ENCODE measurements at places on chromosomes 2 and 18.

GRCh38 chr2:213416832-213417231 lies 132.6 kb downstream of the SPAG16 start:
- DNase-seq: no peak

- no peak for DNase-seq
These were observed 34.2 kb downstream of the TBC1D8 start for GRCh38 chr2:101116841-101117552.

DNA sequence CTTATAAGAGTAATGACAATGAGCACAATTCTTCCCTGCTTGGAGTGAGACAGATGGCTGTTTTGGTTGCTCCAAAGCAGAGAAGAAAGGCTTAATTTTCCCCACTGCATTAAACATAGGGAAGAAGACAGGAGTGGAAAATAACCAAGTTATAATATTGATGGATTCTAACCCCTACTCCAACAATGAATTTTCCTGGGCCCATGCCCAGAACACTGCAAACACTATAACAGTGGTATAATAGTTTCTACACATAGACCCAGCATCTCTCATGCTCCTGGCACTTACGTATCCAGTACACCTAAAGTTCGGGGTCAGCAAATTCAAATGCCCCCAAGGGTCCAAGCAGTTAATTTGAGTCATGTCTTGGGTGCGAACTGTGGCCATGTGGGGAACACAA lies 613.4 kb downstream of the PLCL1 start:
- no peak for DNase-seq

DNA sequence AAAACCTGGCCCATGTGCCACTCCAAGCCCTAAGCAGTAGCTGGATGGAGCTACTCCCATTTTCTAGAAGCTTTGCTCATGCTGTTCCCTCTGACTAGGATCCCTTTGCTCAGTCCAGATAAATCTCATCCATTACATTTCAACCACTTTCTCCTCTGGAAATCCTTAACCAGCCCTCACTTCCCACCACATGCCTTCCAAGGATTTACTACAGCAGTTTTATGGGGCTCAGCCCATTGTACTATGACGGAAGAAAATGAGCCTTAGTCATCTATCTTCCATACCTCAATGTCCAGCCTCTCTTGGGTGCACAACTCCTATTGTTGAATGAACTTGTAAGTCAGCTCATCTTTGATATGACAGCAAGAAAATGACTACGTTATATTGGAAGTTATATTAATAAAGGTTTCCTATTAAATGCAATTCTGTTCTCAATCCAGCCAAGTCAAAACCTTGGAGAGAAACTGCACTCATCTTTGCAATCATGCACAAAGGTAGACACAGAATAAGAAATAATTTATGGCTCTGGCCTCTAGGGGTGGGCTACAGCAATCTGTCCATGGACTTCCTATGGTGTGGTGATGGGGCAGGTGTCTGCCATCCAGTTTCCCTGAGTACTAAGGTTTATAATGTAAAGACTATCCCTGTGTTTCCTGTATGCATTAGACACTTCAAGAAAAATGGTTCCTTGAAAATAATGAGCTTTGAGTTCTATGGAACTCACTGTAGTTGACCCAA lies 3.4 kb downstream of the B4GALT6 start:
- DNase-seq: no peak

DNA sequence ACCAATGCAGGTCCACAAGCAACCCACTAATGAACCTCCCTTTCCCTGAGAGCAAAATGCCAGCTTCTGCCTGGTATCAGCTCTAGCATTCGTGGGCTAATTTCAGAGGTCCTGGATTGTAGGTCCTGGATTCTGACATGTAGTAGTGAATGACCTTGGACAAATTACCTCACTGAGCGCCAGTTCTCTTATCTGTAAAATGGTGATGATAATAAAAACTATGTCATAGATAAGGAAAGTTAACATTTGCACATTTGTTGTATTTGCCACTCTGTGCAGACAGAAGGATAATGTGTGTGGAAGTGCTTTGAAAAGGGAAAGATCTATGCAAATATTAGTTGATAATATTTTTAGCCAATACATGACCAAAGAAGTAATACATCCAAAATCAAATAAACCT lies 4.1 kb upstream of the TET3 start:
- DNase-seq: no peak

DNA sequence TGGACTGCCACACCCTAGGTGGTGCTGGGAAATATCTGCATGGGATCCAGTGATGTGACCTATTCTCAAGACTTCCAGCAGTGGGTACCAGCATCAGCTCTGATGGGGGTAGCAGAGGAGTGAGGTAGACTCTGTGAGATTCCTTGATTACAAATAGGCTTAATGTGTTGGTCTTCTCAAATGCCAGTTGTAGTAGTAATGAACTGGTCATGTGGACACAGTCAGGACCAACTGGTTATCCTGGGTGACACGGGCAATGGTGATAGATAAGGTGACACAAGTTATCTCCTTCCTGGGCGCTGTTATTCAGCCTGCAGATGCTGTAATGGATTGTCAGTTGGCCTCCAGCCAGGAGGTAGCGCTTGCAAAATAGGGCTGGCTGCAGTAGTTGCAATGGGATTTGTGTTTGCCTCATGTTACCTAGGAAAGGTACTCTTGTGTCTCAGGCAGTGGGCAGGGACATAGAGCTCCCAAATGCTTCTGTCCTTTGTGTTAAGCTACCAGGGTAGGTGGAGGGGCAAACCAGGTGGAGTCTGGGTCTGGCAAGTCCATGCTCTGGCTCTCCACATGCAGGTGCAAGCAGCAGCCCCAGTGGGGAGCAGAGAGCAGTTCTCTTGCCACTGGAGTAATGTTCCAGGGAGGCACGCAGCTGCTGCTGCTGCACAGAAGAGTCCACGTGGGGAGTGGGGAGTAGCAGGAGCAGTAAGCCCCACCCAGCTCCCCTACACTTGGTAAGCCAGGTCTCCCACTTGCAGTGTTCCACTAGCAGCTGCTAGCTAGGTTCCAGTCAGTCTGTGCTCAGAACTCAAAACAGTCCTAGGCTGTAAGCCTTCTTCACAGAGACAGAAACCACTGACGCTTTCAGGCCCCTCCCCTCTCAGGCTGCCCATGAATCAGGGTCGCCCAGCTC lies 505.4 kb upstream of the DDX18 start:
- no peak for DNase-seq

- DNase-seq: no peak
These were observed 11.1 kb upstream of the IMPA2 start for GRCh38 chr18:11969904-11970835.

- no peak for DNase-seq
These were observed 107.7 kb downstream of the ACKR3 start for GRCh38 chr2:236677368-236677767.

DNA sequence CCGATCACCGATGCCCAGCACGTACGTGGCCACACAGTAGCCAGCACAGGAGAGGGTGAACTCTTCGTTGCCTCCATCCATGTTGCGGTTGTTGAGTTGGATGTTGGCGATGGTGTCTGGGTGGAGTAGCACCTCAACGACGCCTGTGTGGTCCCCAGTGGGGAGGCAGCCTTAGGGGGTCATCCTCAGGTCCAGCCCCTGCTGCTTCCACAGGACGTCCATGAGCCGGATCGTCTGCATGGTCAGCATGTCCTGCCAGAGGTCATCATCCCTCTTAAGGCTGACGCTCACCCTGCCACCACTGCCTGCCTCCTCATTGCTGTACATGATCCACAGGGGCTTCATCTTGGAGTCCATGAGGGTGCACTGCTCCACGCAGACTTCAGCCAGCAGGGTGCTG lies 369.3 kb downstream of the CMPK2 start:
- DNase-seq: no peak

DNA sequence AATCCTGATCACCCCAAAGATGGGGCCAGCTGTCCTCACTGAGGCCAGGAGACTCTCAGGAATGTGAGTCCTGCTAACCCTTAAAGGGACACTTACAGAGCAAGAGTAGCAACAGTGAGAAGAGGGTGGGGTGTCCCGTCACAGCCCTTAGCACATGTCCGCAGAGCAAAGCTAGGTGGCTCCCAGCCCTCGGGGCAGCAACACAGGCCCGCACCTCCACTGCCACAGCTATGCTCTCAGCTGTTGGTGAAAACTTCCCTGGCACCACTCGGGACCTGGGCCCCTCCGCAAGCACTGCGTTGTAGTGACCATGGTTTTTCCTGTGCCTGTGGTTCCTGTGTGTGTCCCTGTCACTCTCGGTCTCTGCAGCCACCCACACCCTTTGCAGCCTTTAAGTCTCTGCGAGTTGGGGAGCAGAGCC lies 76.4 kb upstream of the UXS1 start:
- no peak for DNase-seq

DNA sequence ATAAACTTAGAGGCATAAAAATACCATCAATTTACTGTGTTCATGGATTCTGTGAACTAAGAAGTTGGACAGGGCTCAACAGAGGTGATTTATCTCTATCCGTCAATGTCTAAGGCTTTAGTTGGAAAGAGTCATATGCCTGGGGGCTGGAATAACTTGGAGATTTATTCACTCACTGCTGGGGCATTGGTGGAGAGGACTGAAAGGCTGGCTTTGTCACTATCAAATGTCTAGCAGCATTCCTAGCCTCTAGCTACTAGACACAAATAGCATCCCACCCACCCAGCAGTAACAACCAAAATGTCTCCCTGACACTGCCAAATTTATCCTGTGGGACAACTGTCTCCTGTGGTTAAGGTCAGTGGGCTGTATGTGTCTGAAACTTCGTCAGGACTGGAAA lies 71.0 kb downstream of the EVA1A start:
- no peak for DNase-seq

- DNase-seq: no peak
These were observed 616.3 kb downstream of the EPHA4 start for GRCh38 chr2:220955776-220956175.

GRCh38 chr2:190060019-190060418 lies 2.5 kb downstream of the MSTN start:
- DNase-seq: no peak

DNA sequence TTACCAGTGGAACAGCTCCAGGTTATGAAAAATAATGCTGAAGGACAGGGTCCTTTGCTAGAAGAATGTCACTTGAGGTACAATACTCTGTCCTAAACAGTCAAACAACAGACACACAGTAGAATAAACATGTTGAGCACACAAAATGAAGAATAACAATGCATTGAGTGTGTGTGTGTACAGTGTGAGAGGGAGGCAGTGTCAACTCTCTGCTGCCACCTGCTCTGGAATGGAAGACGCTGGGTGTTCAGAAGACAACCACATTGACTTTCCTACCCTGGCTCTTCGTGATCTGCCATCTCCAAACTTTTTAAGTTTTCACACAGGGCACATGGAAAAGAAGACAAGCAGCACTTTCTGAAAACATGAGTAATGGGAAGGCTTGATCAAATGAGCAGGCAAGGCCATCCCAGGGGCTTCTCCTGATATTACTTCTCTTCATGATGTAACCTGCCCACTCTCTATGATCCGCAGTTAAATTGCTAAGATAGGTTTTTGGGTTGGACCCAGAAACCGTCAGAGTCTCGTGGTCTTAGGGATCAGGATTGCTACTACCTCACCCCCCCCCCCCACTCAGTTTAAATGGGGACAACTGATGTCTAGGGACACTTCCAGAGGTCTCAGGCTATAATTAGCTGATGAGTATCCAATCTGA lies 533.2 kb upstream of the TNP1 start:
- no peak for DNase-seq

- DNase-seq: no peak
These were observed 26.9 kb upstream of the GLS start for GRCh38 chr2:190853531-190854383.

DNA sequence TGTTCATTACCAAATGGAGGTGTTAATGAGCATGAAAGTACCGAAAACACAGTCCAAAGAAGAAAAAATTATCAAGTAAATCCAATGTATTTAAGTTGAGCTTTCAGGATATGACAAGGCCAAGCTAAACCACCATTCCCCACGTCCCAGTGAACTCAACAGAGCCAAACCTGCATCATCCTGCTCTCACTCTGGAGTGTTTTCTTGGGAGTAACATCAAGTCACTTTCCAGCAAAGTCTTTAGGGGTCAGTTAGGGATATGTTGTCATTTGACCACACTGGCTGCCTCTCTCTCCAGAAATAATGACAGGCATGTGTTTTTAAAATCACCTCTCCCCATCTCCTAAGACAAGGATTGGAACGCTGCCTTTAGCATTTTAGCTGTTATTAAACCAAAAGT lies 140.5 kb downstream of the SRBD1 start:
- DNase-seq: no peak

DNA sequence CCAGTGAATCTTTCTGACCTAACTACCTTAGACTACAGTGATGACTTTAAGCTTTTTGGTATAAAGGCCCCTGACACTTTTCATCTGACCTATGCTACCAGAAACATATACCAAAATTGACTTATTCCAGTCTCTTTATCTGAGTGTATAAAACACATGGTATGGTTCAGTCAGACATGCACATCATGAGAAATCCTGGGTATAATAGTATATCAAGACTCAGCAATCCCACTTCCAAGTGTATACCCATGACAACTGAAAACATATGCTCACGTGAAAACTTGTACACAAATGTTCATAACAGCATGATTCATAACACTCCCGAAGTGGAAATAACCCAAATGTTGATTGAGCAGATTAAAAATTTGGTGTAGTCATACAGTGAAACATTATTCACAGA lies 70.0 kb upstream of the RPRM start:
- DNase-seq: no peak

- no peak for DNase-seq
These were observed 57.2 kb downstream of the SOX11 start for GRCh38 chr2:5749347-5749746.

DNA sequence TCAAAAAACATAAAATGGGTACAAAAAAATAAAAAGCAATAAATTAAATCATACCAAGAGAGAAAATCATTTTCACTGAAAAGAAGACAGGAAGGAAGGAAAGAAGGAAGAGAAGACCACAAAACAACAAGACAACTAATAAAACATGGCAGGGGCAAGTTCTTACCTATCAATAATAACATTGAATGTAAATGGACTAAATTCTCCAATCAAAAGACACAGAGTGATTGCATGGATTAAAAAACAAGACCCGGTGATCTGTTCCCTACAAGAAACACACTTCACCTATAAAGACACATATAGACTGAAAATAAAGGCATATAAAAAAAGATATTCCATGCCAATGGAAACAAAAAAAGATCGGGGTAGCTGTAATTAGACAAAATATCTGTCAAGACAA lies 82.6 kb upstream of the CERS6 start:
- DNase-seq: no peak

GRCh38 chr2:10265329-10266132 lies 37.2 kb upstream of the HPCAL1 start:
- DNase-seq: no peak

GRCh38 chr2:149679286-149679685 lies 91.7 kb upstream of the MMADHC start:
- DNase-seq: no peak

Data from fibroblast of the conjunctiva (primary cell).